BE2C (cell line): ENCODE measurements at places on chromosomes 5 and 9.

- peak; percentile 49 for DNase-seq
Observed at GRCh38 chr9:129568560-129569501, 52.1 kb downstream of the C9orf50 start.

DNA sequence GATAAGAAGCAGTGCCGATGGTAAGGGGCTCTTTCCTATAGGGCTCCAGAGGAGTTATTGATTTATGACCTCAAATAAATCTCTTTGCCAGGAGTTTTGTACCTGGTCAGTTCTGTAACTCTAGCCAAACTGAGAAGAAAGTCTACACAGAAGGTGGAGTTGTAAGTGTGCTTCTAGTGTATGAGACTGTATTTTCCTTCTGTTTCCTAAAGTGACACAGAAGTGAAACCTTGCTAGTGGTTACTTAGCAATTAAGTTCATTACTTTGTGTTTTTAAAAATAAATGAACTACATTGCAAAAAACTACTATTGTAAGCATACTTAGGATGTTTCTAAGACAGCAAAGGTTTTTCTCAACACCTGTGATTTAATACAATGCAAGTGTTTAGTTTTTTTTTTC is 48.7 kb upstream of the ACTBL2 start:
- DNase-seq = no peak

DNA sequence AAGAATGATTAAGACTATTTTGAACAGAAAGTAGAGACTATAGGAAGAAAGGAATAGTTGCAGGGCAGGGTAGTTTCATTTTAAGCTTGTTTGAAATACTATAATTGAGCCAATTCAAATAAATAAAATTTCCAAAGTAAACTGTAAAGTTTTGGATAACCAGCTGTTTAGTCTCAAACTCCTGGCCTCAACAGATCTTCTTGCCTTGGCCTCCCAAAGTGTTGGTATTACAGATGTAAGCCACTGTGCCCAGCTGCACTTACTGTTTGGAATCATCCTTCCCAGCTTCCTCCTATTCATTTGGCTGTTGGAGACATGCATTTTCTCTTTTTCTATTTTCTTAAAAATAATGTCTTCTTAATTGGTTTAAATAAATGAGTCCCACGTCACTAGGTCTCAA is 231.0 kb downstream of the NNT start:
- DNase-seq = no peak

DNA sequence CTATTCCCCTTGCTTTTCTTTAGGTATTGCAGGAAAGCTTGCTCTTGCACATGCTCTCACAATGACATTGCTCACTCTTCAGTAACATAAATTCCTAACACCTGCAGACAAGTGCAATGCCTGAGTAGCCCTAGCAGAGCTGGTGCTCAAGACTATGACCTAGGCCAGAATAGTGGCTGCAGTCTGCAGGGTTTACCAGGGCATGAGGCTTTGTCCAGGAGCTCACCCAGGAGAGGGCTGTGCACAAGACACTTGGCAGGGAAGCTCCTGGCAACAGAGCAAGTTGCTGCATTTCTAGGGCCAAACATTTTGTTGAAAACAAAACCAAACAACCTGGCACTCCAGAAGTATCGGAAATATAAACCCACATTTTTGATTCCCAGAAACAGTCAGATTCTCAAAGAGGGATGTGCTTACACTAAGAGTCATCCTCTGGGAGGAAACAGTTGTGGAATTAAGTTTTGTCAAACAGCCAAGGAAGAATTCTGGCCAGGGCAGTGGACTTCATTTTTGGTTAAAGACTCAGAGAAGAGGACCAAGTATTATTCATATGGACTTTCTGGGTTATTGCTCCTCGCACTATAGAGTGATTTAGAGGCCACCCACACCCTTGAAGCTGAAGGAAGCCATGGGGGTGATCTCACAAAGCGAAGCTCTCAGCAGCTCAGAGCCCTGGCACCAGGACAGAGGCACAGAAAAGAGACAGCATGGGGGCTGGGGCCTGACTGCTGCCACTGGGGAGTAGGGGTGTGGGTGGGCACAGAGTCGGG is 44.9 kb downstream of the MACROH2A1 start:
- DNase-seq = no peak

- DNase-seq = peak; percentile 53
Observed at GRCh38 chr9:121201045-121201737, 478 bp downstream of the RAB14 start.

GRCh38 chr5:122415030-122415800 is 103.2 kb downstream of the SNCAIP start:
- peak; percentile 46 for DNase-seq

DNA sequence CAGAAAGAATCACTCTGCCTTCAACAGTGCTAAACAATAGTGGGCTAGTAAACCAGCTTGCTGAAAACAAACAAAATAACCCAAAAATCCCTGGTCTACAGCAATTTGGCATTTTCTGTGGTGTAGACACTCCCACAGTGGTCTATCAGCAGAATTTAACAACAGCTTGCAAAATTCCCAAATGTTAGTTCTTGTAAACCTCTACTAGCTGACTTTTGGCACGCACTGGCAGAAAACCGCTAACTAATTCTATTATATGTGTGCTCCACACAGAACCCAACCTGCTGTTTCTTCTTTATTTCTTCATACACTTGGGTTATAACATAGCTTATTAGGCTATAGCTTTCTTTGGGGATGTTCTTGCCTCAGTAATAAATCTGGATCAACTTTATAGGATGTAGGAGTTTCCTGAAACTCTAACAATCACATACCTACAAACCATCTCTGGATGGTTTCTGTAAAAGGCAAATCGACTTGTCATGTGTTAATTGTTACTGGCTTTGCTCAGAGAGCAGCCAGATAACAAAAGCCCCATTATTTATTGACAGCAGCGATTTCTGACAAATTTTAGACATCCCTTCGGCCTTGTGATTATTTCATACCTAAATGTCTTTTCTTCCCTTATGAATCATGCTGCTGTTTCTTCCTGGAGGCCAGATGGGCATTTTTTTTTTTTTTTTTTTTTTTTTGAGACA is 82.7 kb upstream of the NAA35 start:
- no peak for DNase-seq

DNA sequence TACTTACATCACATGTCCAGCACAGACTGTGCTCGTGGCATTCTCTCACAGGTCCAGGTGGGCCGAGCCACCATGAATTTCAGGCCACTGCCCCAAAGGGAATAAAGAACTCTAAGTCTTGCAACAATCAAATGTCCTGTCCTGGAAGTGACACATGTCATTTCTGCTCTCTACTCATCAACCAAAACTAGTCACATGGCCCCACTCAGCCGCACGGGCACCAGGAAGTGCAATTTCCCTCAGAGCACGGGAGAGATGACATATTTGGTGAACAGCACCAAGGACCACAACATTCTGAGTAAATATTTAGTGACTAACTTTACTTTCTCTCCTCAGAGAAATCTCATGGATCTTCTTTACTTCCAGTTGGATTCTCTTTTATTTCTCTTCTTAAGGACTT is 131.1 kb upstream of the TUT7 start:
- no peak for DNase-seq

DNA sequence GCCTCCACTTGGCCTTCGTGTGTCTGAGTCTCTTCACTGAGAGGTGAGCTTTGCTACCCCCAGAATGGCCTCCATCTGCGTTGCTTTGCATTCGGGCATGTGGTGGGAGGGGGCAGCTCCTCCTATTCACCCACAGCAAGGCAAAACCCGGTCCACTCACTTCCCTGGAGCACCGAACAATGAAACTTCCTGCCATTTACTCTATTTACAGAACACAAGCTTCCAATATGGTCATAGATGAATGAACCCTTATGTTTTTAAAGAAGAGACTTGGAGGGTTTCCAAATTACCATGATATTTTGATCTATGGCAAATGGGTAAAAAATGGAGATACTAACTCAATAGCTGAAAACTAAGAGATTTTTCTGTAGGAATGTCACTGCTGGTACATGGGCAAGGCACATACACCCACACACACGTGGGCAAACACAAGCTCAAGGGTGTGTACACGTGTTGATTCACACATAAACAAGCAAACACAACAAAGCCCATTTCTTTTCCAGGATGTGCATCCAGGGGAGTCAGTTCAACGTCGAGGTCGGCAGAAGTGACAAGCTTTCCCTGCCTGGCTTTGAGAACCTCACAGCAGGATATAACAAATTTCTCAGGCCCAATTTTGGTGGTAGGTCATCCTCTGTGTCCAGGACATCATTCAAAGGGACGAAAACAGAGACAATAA is 5.2 kb downstream of the GABRP start:
- DNase-seq = no peak

DNA sequence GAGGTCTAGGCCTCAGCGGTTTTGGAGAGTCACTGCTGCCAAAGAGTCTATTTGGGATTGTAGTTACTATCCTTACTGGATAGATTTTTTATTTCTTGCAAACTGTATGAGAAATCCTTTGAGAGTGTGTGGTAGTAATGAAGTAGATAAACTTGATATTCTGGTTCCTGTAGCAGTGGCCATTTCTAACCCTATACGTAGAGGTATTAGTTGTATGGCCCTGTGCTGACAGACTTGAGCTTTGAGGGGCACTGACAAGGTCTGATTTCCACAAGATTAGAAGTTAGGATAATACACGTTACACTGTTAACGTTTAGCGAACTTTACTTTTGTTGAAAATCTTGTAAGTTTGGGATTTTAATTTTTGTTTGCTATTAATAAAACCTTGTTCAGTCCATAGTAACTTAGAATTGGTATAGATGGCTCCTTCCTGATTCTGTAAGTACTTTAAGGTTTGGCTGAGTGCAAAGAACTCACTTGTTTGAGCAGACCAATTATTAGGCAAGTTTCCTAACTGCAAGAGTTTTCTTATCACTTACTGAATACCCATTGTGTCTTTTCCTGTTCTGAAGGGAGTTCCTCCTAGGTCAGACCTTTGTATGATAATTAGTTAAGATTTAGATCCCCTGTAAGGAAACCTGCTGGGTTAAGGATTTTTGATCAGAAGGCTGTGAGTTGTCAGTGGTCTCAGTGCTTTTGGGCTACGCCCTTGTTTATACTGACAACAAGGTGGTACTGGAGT is 31.4 kb downstream of the GCNT1 start:
- DNase-seq = no peak

GRCh38 chr5:31846934-31847333 is 208.0 kb downstream of the PDZD2 start:
- DNase-seq = peak; percentile 31

DNA sequence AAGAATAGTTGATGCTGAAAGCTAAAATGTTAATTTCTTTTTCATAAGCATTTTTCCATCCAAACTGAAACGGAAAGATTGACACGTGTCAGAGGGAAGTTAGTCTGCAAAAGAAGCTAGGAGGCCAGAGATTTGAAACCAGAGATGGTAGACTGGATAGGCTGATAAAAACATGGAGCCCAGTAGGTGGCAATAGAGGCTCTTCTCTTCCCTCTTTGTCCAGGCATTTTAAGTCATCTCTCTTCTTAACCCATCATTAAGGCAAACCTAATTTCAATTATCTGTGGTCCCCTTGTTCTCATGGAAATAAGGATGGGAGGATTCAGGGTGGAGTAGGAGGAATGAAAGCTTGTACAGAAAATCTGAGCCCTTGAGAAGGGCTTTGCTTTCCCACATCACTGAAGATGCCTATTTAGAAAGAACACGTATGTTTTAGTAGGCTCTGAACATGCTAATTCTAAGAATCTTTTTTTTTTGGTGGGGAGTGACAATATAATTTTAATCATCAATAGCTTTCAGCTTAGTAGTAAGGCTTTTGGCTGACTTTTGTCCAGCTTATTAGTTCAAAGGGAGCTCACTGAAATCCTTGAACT is 66.6 kb downstream of the ZNF474 start:
- peak; percentile 35 for DNase-seq

DNA sequence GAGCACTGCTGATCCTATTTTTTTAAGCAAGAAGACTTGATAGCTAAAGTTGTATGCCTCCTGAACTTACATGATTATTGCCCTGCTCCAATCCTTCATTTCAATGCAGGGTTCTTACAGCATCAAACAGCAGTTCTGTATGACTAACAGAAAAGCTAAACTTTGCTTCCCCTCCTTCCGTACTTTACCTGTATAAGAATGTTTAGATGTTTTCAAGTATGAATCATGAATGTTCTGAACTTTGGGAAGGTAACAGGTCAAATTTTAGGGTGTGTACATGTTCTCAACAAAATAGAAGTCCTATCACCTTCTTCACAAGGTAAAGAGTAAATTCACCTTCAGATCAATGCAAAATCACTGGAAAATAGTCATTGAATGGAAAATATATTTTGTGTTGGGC is 972.6 kb upstream of the SEMA6A start:
- no peak for DNase-seq

DNA sequence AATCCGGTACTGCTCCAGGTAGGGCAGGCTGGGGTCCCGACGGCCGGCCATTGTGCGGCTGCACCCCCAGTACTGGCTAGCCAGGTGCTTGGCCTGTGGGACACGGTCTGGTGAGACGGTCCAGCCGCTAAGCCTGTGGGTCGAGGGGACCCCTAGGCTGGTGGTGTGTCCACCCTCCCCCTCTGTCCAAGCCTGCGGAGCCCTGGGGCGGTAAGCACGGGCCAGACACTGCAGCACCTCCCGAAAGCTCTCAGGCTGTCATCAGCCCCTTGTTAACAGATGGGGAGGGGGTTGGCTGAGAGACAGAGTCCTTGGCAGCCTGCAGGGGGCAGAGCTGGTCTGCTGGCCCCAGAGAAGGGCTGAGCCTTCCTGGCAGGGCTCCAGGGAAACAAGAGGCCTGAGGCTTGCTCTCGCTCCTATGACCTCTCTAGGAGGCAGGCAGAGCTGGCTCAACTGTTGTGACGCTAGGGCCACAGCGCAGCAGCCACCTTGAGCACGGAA is 11.8 kb upstream of the MRNIP start:
- peak; percentile 60 for DNase-seq

DNA sequence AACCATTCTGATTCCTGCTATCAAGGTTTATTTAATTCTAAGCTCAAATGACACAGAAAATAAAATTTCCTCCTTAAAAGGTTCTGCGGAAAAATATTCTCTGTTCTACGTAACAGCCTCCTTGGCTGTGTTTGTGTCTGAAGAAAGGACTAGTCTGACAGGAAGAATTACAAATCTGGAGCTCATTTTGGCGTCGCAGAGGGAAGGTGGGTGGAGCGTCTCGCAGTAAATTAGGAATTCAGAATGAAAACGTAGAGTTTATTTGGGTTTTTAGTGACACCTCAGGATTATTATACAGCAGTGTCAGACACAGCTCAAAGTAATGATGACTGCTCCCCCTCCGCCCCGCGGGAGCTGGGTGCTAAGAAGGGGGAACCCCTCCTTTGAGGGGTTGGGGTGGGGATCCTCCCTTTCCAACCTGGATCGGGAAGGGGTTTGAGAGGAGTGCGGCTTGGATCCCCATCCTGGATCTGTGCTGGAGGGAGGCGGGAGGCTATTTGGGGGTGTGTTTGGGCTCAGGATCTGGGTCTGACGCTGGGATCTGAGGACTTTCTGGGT is 933 bp upstream of the TGFBR1 start:
- DNase-seq = no peak

GRCh38 chr5:68431601-68432337 is 216.2 kb downstream of the PIK3R1 start:
- DNase-seq = no peak
